Naive B cell (primary cell): ENCODE measurements at places on chromosomes 1 and 21.
A peak's percentile ranks its signal among the peaks of the same experiment; 100 is the strongest.

DNA sequence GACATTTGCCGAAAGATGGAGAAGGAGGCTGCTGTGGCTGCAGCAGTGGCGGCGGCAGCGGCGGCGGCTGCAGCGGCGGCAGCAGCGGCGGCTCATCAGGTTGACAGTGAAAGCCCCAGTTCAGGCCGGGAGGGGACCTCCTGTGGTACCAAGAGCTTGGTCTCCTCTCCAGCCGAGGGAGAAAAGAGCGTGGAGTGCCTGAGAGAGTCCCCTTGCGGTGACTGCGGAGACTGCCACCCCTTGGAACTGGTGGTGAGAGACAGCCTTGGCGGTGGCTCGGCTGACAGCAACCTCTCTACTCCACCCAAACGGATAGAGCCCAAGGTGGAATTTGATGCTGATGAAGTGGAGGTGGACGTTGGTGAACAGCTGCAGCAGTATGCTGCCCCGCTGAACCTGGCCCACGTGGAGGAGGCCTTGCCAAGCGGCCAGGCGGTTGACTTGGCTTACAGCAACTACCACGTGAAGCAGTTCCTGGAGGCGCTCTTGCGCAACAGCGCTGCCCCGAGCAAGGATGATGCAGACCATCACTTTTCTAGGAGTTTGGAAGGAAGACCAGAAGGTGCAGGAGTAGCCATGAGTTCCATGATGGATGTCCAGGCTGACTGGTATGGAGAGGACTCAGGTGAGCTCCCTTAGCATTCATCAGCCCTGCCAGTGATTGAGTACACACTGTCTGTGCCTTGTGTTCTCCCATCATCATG, 6.3 kb downstream of the ZBTB8B start:
- DNase-seq = peak; percentile 3

DNA sequence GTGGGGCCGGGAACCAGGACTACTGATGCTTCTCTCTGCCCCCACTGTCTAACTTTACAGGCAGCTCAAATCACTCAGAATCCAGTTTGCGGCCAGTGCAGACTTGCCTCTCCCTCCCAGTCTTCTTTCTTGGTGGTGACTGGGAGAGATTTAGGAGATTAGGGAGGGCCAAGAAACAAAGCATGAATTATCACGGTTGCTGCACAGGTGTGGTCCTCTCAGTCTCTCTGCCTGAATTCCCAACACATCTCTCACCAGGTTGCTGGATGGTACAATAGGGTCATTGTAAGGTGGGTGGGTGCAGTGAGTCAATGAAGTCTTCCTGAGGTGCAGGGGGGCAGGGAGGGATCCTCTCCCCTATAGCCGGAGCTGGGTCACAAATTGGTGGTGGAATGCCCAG, 12.6 kb downstream of the S100A11 start:
- DNase-seq = no peak

GRCh38 chr1:234731569-234732085, 121.6 kb upstream of the IRF2BP2 start:
- DNase-seq = no peak

DNA sequence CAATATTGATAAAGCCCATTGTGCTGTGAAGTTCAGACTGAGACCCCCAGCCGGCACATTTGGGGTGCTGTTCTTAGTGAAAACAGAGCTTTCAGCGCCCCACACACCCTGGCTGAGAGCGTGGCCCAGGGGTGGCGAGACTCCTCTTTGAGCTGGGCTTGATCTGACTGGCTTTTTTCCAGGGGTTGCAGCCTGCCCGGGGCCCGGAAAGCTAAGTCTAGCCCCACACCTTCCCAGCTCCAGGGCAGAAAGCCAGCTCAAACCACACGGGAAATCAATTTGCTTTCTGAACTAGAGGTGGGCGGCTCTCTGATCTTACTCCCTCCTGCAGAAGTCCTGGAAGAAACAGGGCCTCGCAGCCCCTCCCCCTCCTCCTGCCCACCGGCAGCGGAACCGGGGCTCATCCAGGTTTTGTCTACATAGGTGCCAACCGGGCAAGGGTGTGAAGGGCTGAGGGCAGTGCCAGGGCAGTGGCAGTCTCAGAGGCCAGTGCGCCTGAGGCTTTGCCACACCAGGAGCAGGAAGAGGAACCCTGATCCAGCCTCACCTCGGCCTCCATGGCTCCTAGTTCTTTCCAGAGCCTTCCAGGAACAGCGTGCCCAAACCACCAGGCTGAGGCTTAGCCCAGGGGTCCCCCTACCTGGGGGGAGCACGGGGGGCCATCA, 155.3 kb downstream of the NPHP4 start:
- DNase-seq = no peak

- no peak for DNase-seq
These were observed 115.0 kb downstream of the EPHB2 start for GRCh38 chr1:22825486-22826189.

DNA sequence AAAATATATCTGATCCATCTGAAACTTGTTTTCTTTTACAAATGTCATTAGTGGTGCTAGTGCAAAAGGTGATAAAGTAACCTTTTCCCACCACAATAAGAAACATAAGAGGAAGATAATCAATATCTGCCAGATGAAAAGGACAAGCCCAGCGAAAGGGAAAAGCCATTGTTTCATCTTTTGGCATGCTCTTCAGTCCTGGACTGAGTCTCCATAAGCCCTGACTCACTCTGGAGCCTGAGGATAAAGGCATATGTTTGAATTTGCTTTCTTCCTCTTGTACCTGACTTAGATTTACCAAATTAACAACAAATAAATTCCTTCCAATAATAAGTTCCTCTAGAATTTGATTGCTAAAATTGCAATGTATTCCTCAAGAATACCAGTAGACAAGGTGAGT, 13.6 kb downstream of the DNAJC11 start:
- no peak for DNase-seq

GRCh38 chr21:22062472-22063139, 1064.4 kb downstream of the NCAM2 start:
- DNase-seq = no peak

DNA sequence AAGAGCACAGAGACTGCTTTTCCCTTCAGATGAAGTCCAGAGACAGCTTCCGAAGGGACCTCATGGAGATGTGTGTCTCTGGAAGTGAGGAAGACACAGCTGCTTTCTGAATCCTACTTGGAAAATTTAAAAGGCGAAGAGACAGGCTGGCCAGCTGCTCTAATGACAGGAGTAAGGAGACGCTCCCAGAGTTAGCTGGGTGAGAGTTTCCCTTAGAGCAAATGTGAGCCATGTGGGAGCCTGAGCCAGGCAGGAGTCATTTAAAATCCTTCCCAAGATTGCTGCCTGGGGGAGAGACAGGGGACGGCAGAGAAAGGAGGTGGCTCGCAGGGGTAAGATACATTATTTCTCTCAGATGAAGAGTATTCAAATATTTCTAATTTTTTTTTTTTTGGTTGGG, 53.1 kb downstream of the ZNF326 start:
- no peak for DNase-seq

GRCh38 chr1:66925558-66925910, 744 bp downstream of the MIER1 start:
- no peak for DNase-seq

DNA sequence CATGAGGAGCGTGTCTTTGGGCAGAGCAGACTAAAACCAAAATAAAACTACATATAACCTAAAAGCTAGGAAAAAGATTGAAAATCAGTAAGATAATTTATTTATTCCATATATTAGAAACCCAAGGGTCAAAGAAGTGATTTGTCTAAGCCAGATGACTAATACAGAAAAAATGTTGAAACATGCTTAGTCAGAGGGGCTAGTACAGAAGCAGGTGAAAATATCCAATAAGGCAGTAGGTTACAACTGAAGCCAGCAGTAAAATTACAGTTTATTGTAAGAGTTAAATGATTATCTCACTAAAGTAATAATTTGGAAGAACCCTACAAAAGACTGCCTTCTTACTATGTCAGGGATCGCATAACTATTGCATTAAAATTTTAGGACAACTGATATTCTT, 1190.9 kb upstream of the PRMT6 start:
- DNase-seq = no peak

DNA sequence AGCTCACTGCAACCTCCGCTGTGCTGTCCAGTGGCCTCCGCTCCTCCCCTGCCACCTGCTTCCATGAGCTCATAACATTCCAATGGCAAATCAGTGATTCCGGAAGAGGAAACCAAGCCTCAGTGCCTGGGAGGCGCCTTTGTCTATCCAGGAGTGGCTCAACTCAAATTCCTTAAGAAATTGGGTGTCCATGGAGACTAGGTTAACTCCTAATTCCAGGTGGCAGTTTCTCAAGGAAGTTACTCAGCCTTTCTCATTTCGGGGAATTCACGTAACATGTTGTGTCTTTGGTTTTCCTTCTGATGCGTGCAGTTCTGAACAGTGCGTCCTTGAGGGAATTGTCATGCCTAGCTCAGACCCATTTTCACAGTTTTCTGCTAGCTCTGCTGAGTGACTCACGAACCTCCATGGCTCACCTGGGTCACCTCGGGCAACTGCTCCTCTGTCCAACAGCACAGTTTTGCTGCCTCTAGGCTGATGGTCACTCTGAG, 89.9 kb upstream of the DSCAM start:
- DNase-seq = no peak

GRCh38 chr1:107963601-107964335, 1.2 kb downstream of the VAV3 start:
- peak; percentile 79 for DNase-seq

- DNase-seq = no peak
These were observed 448.3 kb downstream of the PTPRC start for GRCh38 chr1:199087144-199087543.

GRCh38 chr1:32071758-32072621, 749 bp upstream of the TMEM39B start:
- no peak for DNase-seq

DNA sequence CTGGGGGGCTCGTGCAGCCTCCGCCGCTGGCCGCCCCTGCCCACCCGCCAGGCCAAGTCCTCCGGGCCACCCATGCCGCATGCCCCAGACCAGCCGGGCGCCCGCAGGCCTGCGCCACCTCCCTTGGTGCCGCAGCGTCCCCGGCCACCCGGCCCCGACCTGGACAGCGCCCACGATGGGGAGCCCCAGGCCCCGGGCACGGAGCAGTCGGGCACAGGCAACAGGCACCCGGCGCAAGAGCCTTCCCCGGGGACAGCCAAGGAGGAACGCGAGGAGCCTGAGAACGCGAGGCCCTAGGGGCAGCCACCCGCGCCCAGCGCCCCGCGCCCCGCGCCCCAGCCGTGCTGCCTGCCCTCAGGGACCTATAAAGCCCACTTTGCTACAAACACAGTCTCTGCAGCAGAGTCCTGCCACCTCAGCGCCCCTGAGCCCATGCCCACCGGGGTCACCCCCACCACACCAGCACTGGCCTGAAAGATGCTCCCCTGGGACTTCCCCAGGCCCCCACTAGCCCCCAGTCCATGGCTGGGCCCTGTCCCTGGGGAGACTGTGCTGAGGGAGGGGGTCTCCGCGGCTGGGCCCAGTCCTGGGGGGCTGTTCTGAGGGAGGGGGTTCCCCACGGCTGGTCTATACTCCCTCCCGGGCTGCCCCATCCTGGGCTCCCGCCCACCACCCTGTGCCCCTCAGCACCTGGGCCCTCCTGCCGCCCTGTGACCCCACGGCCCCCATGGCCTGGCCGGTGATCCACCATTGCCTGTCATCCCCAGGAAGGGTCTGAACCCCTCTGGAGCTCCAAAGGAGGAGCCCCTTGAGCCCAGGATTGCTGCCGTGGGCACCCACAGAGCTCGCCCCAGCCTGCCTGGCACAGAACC, 8.6 kb downstream of the TNFRSF18 start:
- DNase-seq = no peak

DNA sequence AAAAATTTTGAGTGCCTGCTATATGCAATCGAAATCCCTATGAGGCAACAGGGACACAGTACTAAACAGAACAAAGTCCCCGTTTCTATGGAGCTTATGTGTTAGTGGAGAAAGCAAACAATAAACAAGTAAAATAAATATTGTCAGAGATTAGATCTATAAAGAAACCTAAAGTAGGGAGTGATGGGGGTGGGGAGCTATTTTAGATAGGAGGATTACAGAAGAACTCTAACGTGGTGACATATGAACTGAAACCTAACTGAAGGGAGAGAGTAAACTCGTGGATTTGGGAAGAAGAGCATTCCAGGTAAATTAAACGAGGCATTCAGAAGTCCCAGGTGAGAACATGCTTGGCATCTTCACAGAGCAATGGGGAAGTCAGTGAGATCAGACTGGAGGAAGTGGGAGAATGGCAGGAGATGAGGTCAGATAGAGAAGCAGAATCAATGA, 154.5 kb downstream of the DENND1B start:
- no peak for DNase-seq

GRCh38 chr1:40107290-40107959, 10.4 kb upstream of the PPT1 start:
- DNase-seq = no peak

DNA sequence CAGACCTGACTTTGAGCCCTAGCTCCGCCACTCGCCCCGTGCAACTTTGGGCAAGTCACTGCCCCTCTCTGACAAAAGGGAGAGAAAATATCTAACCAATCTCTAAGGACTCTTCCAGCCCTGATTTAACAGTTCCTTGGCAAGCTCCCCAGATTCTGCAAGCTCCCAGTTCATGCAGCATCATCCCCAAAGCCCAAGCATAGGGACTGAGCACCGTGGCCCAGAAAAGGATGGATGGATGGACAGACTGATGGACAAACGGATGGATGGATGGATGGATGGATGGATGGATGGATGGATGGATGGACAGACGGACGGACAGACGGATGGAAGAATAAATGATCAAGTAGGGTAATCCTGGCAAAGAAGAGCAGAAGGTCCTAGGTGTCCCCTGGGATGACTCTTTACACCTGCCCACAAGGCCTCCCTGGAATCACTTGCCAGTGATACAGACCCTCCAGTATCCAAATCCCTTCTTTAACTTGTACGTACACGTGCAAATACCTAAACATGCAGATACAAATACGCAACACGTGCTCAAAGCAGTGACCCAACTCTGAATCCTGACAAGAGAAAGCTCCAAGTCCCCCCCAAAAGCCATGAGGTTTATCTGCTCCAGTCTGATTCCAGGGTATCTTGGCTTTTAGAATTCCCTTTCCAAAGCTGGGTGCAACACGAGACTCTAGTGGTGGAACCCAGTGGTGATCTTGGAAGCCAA, 16.0 kb downstream of the IFFO2 start:
- DNase-seq = no peak

GRCh38 chr1:236736761-236737160, 50.5 kb downstream of the ACTN2 start:
- DNase-seq = no peak

GRCh38 chr1:153347856-153348255, 785 bp downstream of the PGLYRP4 start:
- no peak for DNase-seq

GRCh38 chr1:113170519-113170918, 97.5 kb downstream of the LRIG2 start:
- DNase-seq = no peak
